Gastrocnemius medialis (tissue), 4 donors: ENCODE measurements at places on chromosomes 3 and 15. TPM values are rescaled to one million over a fixed set of nuclear protein-coding genes. Genes with fewer than 3 reads are reported as not detected.

Gene GJD2
- total RNA-seq: not detected

Gene ADPRH
- 12.0 TPM for total RNA-seq

GRCh38 chr3:66335671-66336070 is 114.9 kb downstream of the SLC25A26 start:
- no peaks in the 10 kb centered on the region for H3K36me3 ChIP-seq
- H3K27ac ChIP-seq: no peak overlapping the region
- no peaks in the 10 kb centered on the region for H3K27me3 ChIP-seq
- no peak for DNase-seq

DNA sequence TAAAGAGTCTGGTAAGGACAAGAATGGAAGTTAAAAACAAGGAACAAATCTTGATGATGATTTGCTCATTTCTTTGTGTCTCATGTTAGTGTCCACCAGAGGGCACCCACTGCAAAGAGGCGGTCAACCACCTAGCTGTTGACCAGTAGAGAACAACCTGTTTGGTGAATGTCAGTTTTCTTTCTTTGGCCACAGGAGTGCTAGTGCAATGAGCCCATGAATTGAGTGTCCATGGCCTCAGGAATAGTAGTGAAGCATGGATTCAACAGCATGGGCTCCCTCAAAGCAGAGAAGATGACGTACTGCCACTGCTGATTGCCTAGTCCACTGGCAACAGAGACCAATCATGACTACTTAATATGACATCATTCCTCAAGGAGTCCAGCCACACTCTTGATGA is 10.7 kb upstream of the CNTN6 start:
- H3K27ac ChIP-seq: no peak overlapping the region
- no peak for DNase-seq
- H3K4me1 ChIP-seq: no peaks in the 10 kb centered on the region
- no peaks in the 10 kb centered on the region for H3K27me3 ChIP-seq
- H3K4me3 ChIP-seq: no peak overlapping the region

DNA sequence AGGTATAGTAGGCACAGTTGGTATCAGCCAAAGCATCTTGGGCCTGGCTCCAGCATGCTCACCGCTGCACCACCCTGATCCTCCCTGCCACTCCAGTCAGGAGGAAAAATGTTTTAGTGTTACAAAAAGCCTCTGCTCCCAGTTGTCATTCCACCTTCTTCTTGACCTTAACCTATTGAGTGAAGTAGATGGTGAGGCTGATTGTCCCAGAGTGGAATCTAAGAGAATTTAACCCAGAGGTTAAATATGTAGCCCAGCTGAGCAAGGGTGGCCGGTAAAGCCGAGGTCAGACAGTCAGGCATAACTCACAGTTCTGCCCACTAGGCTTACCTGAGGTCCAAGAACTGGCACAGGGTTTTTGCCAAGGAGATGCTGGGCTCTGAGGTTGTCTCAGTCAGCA is 30.7 kb upstream of the TNIK start:
- no peaks in the 10 kb centered on the region for H3K36me3 ChIP-seq
- H3K27ac ChIP-seq: no peak overlapping the region
- DNase-seq: no peak
- H3K27me3 ChIP-seq: no peaks in the 10 kb centered on the region
- H3K4me3 ChIP-seq: no peak overlapping the region

DNA sequence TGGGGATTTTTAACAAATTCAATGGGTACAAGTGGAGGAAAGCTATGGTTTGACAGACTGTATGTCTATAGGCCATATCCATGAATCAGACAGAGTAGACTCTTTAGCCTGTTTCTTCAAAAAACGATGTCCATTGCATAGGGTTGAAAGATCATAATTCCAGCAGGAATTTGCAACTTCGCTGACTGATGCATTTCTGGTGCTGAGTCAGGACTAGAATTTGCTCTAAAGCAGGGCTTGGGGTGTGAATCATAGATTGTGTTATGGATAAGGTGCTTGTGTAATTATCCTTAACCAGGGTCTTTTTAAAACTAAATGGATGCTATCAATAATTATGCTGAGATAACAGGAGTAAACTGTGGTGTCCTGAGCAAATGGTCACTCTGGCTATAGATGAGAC is 200.4 kb upstream of the TBC1D5 start:
- no peaks in the 10 kb centered on the region for H3K27me3 ChIP-seq
- no peaks in the 10 kb centered on the region for H3K4me1 ChIP-seq
- no peaks in the 10 kb centered on the region for H3K36me3 ChIP-seq
- no peak for DNase-seq
